ENCODE measurements at places on chromosomes 11 and 22. TPM values are rescaled to one million over a fixed set of nuclear protein-coding genes. Genes with fewer than 3 reads are reported as not detected.
A peak's percentile ranks its signal among the peaks of the same experiment; 100 is the strongest.

DNA sequence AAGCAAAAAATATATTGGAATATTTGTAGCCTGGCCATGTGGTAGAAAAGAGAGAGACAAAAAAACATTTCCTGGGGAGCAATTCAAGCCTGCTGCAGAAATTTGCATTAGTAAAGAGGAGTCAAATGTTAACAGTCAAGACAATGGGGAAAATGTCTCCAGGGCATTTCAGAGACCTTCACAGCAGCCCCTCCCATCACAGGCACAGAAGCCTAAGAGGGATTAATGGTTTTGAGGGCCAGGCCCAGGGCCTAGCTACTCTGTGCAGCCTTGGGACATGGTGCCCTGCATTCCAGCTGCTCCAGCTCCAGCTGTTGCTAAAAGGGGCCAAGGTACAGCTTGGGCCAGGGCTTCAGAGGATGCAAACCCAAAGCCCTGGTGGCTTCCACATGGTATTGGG lies 46.8 kb downstream of the PGR start:
- no peak overlapping the region for H3K27ac ChIP-seq
- no peaks in the 10 kb centered on the region for H3K36me3 ChIP-seq
- no peak for DNase-seq
- no peaks in the 10 kb centered on the region for H3K4me1 ChIP-seq
- no peak overlapping the region for H3K4me3 ChIP-seq
- H3K27me3 ChIP-seq, result no peaks in the 10 kb centered on the region

DNA sequence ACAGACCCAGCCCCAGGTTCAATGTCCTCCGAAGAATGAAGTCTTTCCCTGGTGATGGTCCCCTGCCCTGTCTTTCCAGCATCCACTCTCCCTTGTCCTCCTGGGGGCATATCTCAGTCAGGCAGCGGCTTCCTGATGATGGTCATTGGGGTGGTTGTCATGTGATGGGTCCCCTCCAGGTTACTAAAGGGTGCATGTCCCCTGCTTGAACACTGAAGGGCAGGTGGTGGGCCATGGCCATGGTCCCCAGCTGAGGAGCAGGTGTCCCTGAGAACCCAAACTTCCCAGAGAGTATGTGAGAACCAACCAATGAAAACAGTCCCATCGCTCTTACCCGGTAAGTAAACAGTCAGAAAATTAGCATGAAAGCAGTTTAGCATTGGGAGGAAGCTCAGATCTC lies 14.1 kb downstream of the APOL1 start:
- no peaks in the 10 kb centered on the region for H3K27me3 ChIP-seq
- DNase-seq, result no peak
- H3K4me1 ChIP-seq, result no peaks in the 10 kb centered on the region

- H3K4me1 ChIP-seq, result no peaks in the 10 kb centered on the region
- no peak overlapping the region for H3K4me3 ChIP-seq
- peaks cover 5% of the 10 kb centered on the region for H3K27me3 ChIP-seq
- DNase-seq, result no peak
- H3K27ac ChIP-seq, result no peak overlapping the region
Observed at GRCh38 chr11:123450623-123451022, 20.6 kb downstream of the GRAMD1B start.

The SH3BP1 gene
- 25.4 TPM for total RNA-seq

DNA sequence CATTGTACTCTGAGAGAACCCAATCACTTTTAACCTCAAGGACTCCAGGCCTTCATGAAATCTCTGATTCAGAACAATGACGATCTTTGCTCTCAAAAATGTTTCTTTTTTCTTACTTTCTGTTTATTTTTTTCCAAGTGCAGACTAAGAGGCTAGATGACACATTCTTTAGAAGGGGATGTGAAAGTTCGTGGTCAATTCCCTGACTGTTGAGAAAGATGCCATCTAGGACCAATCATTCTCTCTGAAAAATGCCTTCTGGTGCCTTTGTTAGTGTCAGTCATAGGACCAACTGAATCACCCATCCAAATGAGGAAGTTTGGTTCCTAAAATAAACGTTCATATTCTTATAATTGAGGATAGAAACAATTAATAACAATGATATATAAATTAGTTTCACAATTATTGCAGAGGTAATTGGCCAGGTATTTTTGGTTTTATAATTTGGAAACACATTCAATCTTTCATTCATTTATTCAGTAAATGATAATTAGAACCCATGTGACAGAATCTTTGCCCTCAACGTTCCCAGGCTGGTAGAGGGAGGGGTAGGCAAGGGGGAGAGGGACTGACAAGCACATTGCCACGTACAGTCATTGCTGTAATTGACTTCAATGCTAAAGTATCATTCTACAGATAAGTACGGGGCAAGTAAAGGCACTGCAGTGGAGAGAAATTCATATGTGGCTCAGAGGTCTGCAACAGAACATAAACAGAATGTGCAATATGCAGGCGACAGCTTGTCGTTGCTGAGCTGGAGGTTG lies 333.4 kb upstream of the MPPED2 start:
- H3K36me3 ChIP-seq, result no peaks in the 10 kb centered on the region
- no peak overlapping the region for H3K4me3 ChIP-seq
- DNase-seq, result no peak
- H3K4me1 ChIP-seq, result peaks cover 20% of the 10 kb centered on the region
- no peak overlapping the region for H3K27ac ChIP-seq
- H3K27me3 ChIP-seq, result no peaks in the 10 kb centered on the region

GRCh38 chr11:18366286-18366685 lies 28.1 kb upstream of the LDHA start:
- DNase-seq, result no peak
- H3K36me3 ChIP-seq, result peaks cover 11% of the 10 kb centered on the region
- no peaks in the 10 kb centered on the region for H3K27me3 ChIP-seq

GRCh38 chr11:63639199-63639832 lies 25.1 kb upstream of the PLAAT3 start:
- no peak overlapping the region for H3K4me3 ChIP-seq
- DNase-seq, result no peak
- peaks cover 3% of the 10 kb centered on the region for H3K4me1 ChIP-seq
- H3K27ac ChIP-seq, result no peak overlapping the region
- H3K27me3 ChIP-seq, result no peaks in the 10 kb centered on the region

DNA sequence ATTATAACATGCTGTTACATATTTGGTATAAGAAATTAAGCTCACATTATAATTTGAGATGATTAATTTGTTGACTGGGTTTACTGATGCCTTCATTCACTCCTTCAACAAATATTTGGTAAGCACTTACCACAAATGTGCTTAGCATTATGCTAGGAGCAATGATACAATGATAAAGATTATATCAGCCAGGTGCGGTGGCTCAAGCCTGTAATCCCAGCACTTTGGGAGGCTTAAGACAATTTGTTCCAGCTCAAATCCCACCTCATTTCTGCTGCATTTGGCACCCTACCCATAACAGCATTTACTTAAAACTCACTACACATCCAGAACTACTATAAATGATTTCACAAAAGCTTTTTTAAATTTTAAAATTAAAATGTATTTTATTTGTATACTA lies 1263.6 kb upstream of the RAG2 start:
- H3K27me3 ChIP-seq, result no peaks in the 10 kb centered on the region
- peaks cover 13% of the 10 kb centered on the region for H3K4me1 ChIP-seq
- DNase-seq, result no peak
- H3K36me3 ChIP-seq, result no peaks in the 10 kb centered on the region
- no peak overlapping the region for H3K27ac ChIP-seq

- H3K4me1 ChIP-seq, result no peaks in the 10 kb centered on the region
- H3K4me3 ChIP-seq, result no peak overlapping the region
- H3K27me3 ChIP-seq, result peaks cover 16% of the 10 kb centered on the region
- DNase-seq, result no peak
- H3K27ac ChIP-seq, result no peak overlapping the region
Observed at GRCh38 chr11:45765836-45766235, 39.1 kb upstream of the SLC35C1 start.

- H3K4me1 ChIP-seq, result peaks cover 15% of the 10 kb centered on the region
- H3K27me3 ChIP-seq, result no peaks in the 10 kb centered on the region
- no peaks in the 10 kb centered on the region for H3K36me3 ChIP-seq
- no peak for DNase-seq
Observed at GRCh38 chr11:100638648-100639047, 48.4 kb upstream of the ARHGAP42 start.

- H3K27ac ChIP-seq, result no peak within 1 kb of the TSS
- H3K27me3 ChIP-seq, result peaks cover 57% of the 10 kb centered on the region
- H3K36me3 ChIP-seq, result no peaks in the 10 kb centered on the region
- peaks cover 35% of the 10 kb centered on the region for H3K4me1 ChIP-seq
- peak within 1 kb of the TSS; percentile 66 for H3K4me3 ChIP-seq
- DNase-seq, result peak; percentile 58
Observed at GRCh38 chr11:13962562-13963168, at the start of gene SPON1. Gene SPON1, plus strand, starts transcription at chr11:13962723. Its CDS starts 182 bp downstream, at chr11:13962905.

DNA sequence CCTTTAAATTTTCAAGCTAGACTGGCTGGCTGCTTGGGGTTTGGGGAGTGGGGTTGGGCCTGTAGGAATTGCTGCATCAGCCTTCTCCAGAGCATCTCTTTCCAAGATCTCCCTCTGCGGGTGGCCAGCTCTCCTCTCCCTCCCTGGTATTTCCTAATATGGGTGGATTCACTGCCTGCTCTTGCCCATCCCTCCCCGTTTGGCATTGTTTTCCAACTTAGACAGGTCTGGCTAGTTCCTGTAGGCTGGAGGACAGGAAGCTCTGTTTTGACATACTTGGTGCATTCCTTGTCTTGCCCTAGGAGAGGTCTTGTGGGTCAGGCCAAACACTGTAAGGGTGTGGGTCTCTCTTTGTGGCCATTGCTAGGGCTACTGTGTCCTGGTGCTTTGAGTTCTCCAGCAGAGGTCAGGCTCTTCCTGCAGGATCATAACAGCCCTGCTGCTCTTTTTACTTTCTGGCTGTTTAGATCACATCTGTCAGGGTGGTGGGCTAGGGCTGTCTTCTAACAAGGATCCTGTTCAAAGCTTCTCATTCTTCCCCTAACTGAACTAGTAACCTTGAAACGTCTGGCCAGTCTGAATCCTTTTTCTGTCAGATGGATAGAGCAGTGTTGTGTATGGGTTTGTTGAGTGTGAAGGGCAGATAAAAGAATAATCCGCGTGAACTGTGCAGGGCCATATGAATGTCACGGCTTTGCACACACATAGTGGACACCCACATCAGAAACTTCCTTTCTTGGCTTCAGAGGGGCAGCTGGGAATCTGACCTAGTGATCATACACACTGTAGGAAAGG lies 18.3 kb upstream of the MICALL1 start:
- DNase-seq, result no peak
- peak overlapping the region; percentile 75 for H3K27ac ChIP-seq
- no peaks in the 10 kb centered on the region for H3K27me3 ChIP-seq
- H3K36me3 ChIP-seq, result peaks cover 23% of the 10 kb centered on the region
- H3K4me3 ChIP-seq, result no peak overlapping the region
- H3K4me1 ChIP-seq, result peaks cover under 1% of the 10 kb centered on the region

The AQP11 gene
- 2.2 TPM for total RNA-seq

The TEAD1 gene
- 95.8 TPM for total RNA-seq

DNA sequence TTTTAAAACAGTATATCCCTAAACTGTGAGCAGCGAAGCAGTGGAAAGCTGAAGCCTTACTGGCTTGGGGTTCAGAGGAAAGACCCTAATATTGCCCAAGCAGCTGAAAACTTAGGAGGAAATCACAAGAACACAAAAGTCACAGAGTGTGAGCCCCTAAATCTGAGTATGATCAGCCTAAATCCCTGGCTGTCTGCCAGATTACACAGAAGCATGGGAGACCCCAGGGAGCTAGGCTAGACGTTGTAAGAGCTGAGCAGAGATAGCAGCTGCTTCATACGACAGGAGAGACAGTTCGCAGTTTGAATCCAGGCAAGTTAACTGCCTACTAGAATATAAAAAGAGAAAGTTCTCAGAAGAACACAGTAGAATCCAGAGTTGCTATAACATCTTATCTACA lies 81.2 kb downstream of the PACS1 start:
- no peak for DNase-seq
- no peak overlapping the region for H3K27ac ChIP-seq
- peaks cover 1% of the 10 kb centered on the region for H3K4me1 ChIP-seq
- H3K27me3 ChIP-seq, result no peaks in the 10 kb centered on the region
- no peak overlapping the region for H3K4me3 ChIP-seq
- peaks cover 7% of the 10 kb centered on the region for H3K36me3 ChIP-seq

GRCh38 chr11:73693899-73694525 lies 47.6 kb downstream of the PLEKHB1 start:
- H3K27me3 ChIP-seq, result no peaks in the 10 kb centered on the region
- no peak overlapping the region for H3K27ac ChIP-seq
- H3K4me1 ChIP-seq, result no peaks in the 10 kb centered on the region
- H3K4me3 ChIP-seq, result no peak overlapping the region
- DNase-seq, result no peak

DNA sequence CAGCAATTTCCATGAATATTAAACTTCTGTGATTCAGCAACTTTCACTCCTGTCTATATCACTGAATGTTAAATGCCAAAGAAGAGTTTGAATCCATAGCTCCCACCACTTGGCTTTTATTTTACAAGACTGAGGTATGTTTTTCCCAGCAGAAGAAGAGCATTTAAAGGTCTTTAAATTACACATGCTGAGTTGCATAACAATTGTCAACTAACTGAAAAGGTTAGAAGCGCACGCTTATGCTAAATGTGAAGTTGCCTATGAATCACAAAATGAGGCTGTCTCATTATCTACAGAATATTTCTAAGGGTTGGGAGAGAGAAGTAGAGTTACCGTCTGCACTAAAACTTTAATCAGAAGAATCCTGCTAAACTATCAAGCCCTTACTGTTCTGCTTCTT lies 1086.3 kb downstream of the FAM181B start:
- peaks cover 9% of the 10 kb centered on the region for H3K4me1 ChIP-seq
- no peak for DNase-seq
- peak overlapping the region; percentile 56 for H3K4me3 ChIP-seq
- no peak overlapping the region for H3K27ac ChIP-seq
- peaks cover 31% of the 10 kb centered on the region for H3K27me3 ChIP-seq

DNA sequence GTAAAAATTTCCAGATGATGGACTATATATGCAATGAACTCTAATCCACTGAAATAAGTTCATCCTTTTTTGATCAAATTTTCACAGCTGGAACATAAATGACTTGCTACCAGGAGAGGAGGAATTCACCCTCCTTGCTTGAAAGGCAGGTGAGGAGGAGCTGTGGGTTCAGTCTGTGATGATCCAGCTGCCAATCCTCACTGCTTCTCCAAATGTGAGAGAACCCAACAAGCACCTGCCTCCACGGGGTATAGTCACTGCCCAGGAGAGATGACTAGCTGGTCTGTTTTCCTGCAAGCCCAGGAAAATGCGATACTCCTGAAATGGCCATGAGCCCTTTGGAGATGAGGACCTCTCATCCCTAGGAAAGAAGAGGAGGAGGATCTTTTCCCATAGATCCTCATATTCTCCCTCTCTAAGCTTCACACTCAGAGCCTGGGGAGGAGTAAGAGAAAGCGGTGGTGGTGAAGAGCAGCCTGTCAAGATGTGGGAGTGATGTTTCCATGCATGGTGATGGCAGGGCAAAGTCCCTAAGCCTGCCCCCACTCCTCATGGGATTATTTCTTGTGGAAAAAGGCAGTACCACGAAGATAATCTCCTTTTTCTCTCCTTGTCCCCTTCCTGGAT lies 77.9 kb upstream of the USP47 start:
- no peak overlapping the region for H3K4me3 ChIP-seq
- H3K4me1 ChIP-seq, result no peaks in the 10 kb centered on the region
- no peak overlapping the region for H3K27ac ChIP-seq
- peaks cover 9% of the 10 kb centered on the region for H3K27me3 ChIP-seq
- no peak for DNase-seq
- H3K36me3 ChIP-seq, result no peaks in the 10 kb centered on the region

- no peak for DNase-seq
- no peak overlapping the region for H3K4me3 ChIP-seq
- H3K36me3 ChIP-seq, result peaks cover 4% of the 10 kb centered on the region
- peaks cover 4% of the 10 kb centered on the region for H3K4me1 ChIP-seq
Observed at GRCh38 chr11:72331761-72332160, 87.8 kb upstream of the PHOX2A start.

The OLFML1 gene
- total RNA-seq, result not detected
